Dermis microvascular lymphatic vessel endothelial cell (primary cell): ENCODE measurements at places on chromosomes 1 and 21.

DNA sequence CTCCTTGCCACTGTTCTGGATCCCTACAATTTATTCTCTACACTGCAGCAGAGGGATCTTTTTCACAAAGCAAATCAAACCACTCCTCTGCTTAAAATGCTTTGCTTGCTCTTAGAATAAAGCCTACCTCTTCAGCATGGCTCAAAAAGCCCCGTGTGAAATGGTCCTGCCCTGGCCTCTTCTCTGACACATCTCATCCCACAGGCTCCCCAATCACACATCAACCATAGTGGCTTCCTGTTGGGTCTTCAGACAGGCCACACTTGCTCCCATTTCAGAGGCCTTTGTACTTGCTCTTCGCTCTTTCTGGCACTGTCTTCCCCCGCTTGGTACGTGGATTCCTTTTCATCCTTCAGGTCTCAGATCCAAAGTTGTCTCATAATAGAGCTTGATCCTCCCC is 44.3 kb upstream of the PLXNA2 start:
- no peak for DNase-seq

GRCh38 chr1:110700767-110701166 is 26.0 kb upstream of the KCNA3 start:
- DNase-seq, result no peak

DNA sequence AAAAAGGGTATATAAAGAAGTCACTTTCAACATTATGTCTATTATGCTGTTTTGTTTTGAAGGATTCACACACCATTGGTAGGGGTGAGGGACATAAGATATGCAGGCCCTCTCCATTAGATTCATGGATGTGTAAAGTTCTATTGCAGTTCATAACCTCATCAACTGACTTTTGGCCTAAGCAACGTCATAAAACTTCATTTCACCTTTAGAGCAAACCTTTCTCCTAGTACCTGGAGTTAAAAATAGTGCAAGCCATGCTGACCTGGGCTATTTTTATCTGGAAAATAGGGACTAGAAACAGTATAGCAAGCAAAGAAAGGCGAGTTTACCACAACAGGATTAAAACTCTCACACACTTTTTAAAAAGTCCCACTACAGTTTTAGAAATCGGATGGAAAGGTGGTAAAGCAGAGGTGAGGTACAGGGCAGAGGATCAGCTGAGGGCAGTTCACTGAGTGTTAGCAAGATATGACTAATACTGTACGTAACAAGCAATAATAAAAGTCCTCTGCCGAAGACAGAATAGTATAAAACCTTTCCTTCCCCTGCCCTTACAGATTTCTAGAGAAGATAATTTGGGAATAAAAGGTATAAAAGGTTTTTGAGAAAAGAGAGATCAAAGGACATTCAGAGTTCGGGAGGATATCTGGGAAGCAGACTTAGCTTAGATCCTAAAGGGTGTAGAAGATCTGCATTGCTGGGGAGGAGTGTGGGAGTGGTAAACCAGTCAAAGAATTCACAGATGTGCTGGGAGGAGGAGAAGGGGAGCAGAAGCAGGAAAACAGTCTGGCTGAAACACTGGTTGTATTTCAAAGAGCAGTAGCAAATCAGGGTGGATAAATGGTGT is 14.3 kb downstream of the EGLN1 start:
- peak; percentile 55 for DNase-seq

GRCh38 chr1:209926045-209926444 is 12.0 kb upstream of the SYT14 start:
- peak; percentile 87 for DNase-seq

GRCh38 chr1:93148001-93148400 is 32.2 kb downstream of the TMED5 start:
- DNase-seq, result no peak

GRCh38 chr1:40281853-40282252 is 23.8 kb downstream of the ZMPSTE24 start:
- no peak for DNase-seq

DNA sequence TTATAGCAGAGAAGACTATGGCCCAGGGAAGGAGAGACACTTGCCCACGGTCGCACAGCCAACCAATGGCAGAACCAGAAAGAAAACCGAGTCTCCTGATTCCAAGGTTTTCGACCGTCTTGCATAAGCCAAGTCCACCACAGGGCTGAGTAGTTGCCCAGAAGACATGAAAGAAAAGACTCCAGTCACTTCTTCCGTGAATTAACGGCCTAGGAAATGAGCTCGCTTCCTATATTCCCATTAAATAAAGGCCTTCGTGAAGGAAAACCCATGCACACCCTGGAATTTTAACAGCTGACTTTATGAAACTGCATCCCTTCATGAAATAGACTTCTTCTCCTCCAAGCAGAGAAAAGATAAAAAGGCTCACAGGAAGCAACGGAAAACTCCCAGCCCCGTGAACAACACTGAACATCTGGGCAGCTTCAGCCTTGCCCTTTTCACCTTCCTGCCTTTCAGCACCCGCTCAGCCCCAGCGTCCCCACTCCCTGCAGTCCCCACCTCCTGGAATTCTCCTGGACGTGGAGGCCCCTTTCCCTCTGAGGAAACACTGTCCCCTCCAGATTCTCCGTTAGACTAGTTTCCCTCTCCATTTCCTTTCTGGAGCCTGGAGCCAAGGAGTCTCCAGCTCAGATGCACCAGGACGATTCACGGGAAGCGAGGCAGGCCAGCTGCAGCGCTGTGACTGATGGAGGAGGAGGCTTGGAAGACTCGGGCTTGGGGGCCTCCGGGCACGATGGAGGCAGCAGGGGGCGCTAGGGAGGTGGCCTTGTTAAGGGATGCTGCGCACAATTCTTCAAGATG is 2.7 kb upstream of the MYOC start:
- DNase-seq, result peak; percentile 59

- no peak for DNase-seq
Observed at GRCh38 chr21:33825915-33826314, 89.7 kb downstream of the ATP5PO start.

GRCh38 chr21:42544544-42544943 is 30.9 kb downstream of the SLC37A1 start:
- DNase-seq, result no peak

DNA sequence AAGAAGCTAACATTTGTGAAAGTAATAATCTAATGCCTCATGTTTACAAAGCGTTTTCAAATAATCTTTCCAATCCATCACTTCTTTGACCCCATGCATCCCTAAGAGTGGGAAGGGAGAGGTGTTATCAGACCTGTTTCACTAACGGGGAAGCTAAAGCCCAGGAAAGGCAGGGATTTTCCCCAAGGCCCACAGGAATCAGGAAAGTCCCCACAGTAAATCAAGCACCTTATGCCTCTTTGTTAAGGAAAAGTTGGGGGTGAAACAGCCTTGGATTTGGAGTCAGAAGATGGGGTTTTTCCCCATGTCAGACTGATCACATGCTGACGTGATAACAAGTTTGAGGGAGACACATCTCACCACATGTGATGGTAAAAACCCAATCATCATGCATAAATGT is 20.0 kb upstream of the ANGPTL7 start:
- DNase-seq, result no peak

- no peak for DNase-seq
Observed at GRCh38 chr1:236353813-236354212, 40.3 kb upstream of the EDARADD start.

- DNase-seq, result no peak
Observed at GRCh38 chr1:187168297-187168696, 339.5 kb downstream of the PLA2G4A start.

DNA sequence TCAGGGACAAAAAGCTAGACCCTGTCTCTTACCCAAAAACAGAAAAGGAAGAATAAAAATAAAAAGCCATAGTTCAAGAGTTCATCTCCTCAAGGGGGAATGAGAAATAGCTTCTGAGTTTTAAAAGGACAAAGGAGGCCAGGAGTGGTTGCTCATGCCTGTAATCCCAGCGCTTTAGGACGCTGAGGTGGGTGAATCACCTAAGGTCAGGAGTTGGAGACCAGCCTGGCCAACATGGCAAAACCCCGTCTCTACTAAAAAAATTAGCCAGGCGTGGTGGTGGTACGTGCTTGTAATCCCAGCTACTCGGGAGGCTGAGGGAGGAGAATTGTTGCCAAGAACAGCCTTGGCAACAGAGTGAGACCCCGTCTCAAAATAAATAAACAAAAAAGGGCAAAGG is 38.6 kb upstream of the CPLANE2 start:
- DNase-seq, result no peak

GRCh38 chr1:39907528-39908453 is 6.1 kb upstream of the MYCL start:
- DNase-seq, result no peak

- DNase-seq, result no peak
Observed at GRCh38 chr1:184597650-184598357, 156.9 kb downstream of the EDEM3 start.

DNA sequence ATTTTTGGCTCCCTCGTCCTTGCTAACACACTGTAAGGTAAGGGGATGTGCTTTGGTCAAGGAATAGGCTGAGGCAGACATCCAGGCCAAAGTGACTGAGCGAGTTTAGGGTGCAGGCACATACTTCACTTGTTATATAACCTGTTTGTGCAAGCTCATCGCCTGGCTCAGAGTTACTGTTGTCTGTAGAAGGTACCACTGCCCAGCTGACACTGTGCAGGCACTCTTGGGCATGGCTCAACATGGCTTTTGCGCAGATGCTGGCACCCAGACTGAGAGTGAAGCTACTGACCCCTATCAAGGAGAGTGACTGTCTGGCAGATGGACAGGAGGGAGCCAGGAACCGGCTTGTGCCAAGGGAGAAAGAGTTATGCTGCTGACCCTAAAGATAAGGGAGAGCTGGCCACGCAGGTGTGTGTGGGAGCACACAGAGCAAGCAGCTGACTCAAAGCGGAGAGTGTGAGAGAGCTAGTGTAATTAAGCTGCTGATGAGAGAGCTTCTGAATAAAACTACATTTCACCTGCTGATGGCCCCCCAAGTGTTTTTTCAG is 307.3 kb upstream of the USP24 start:
- no peak for DNase-seq

- DNase-seq, result no peak
Observed at GRCh38 chr1:221356693-221357092, 385.2 kb downstream of the DUSP10 start.

- no peak for DNase-seq
Observed at GRCh38 chr1:215079456-215079855, 3.1 kb upstream of the KCNK2 start.

DNA sequence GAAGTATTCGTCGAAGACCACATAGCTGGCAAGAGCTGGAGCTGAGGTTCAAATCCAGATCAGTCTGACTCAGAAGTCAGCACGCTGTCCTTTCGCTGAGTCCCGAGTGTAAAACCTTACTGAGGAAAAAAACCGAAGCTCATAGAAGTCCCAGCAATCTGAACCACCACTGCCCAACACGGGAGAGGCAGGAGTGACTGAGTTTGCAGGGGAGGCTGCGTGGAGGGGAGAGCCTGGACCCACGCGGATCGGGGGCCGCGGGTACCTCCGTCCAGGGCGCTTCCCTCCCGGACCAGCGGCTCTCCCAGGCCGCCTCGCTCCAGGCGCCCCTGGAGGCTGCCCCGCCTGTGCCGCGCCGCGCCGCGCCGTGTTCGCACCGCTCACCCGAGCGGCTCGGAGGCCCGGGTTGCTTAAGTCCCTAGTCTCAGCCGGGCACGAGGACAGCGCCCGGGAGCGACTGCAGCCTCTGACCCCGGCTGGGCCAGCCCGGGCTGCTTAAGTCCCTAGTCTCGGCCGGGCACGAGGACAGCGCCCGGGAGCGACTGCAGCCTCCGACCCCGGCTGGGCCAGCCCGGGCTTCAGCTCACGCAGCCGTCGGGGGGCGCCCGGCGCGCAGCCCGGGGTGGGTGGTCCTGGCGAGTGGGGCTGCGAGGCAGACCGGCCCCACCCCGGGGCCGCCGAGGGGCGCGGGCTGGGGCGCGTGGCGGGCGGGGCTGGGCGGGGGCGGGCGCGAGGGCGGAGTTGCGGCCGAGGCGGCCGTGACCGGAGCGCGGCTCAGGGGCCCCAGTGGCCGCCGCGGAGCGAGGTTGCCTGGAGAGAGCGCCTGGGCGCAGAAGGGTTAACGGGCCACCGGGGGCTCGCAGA is at the start of gene ADAMTSL4:
Gene ADAMTSL4 (plus strand): TSS at position 777 of the 864 bp plus-strand sequence. CDS start 2,881 bp downstream, outside the sequence.
- DNase-seq, result no peak

DNA sequence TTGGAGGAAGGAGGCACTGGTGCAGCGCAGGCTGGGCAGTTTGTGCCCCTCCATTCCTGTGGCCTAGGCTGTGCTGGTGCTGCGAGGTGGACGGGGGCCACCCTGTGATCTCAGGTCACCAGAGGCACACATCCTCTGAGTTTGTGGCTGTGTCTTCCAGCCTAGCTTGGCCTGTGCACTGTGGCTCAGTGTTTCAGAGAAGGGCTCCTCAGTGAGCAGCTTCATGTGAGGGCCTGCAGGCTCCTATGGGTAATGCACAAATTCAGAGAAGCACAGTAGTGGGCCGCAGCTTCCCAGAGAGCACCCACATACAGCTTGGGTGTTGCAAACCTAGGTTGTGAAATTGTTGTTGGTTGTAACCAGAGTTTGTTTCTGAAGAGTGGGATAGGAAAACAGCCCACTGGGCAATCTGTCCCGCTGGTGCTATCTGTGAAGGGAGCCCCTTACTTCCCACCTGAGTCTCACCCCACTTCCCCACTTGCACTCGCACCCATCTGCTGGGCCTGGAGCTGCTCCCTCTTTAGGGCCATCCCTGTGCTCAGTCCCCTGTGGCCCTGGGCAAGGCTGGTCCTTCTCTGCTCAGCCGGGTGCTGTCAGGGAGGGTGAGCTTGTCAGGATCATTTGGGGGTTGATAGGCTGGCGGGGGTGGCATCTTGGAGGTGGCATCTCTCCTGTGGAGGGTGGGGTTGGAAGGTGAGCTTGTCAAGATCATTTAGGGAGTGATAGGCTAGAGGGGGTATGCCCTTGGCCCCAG is 30.2 kb downstream of the SNAP47 start:
- DNase-seq, result no peak

DNA sequence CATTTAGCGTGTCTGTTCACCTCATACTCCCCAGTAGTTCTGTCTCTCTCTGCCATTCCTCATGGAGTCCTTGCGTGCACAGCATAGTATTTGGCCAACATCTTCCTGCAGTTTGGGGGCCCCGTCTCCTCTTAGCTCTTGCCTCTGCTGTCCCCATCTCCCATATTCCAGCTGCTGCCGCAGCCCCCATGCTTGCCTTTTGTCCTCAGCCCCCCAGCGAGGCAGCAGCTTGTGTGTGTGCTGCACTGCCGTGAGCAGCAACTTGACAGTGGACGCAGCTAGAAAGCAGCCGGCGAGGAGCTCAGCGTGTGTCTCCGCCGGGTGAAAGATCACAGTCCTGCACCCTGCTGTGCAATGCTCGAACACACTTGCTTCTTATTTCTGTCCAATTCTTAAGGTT is 164.2 kb upstream of the COL6A1 start:
- DNase-seq, result no peak

DNA sequence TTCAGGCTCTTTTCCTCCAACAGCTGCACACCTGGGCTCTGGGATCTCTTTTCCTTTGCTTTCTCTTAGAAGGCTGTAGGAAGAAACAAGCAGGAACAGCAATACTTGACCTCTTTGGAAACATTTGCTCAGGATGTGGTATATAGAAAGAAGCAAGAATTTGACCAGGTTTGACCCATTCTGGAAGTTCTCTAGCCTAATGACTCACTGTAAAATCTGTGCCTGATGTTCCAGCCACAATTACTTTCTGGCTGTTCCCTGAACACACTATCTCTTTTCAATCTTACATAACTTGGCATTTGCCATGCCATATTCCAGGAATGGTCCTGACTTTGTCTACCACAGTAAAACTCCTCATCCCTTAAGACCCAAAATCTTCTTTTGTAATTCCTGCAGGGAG is 419.9 kb upstream of the DAB1 start:
- no peak for DNase-seq

- no peak for DNase-seq
Observed at GRCh38 chr1:29384496-29385015, 148.2 kb downstream of the PTPRU start.
